ENCODE measurements at places on chromosomes 12 and 14.

- ATAC-seq: peak; percentile 67
Measured at GRCh38 chr14:89386212-89386886, 30.7 kb downstream of the FOXN3 start.

DNA sequence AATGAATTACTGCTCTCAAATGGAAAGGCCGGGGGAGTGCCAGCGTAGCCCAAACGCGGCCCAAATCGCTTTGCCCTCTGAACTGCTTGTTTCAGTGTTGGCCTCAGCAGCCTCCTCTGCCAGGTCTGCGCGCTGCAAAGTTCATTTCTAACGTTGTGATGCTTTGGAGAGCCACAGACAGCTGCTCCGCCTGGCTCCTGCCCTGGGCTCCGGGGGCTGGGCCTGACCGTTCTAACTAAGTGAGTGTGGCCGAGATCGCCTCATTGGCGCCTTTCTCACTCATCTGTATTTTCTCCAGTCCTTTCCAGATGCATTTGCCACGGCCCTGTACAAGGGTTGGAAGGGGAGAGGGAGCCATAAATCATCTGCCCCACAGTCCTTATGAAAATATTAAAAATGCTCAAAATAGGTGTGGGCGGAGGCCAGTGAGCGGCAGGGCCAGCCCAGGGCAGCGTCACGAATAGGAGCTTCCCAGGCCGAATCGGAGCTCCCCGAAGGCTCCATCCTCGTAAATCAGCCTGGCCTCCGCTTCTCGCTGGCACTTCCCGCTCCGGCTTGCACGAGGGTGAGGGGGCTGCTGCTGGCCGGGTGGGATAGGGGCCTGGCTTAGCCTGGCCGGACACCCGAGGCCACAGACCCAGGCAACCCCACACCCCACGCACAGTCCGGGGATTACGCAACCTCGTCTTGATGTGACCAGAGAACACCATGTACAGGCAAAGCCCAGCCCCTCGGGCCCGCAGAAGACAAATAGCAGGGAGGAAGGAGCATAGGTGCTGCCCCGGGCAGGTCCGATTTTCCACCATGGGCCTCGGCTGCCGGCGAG, 196.6 kb upstream of the DIO3 start:
- no peak for ATAC-seq

- no peak for ATAC-seq
Measured at GRCh38 chr12:76591476-76591875, 31.9 kb upstream of the OSBPL8 start.

GRCh38 chr12:75698052-75698451, 186.6 kb upstream of the KRR1 start:
- no peak for ATAC-seq

DNA sequence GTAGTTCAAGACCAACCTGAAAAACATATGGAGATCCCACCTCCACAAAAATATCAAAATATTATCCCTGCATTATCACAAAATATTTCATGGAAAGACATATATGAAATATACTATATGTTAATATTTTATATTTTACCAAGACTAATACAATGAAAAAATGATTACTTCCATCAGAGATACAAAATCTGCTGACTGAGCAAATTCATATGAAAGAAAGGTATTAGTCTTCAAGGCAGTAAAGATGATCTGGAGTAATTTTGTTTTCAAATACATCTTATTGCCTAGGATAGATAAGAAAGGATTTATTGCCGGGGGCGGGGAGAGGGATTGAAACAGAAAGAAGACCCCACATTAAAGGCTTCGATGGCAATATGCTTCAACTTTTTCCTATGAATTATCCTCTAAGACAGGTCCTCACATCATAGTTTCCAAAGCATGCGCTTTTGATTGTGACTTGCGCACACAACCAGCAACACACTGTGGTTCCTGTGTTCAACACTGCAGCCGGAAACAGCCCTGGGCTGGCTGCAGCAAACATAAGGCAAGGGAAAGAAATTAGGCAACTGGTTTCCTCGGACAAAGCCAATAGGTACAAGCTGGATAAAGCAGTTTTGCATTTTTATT, 83.2 kb downstream of the SPPL3 start:
- no peak for ATAC-seq

DNA sequence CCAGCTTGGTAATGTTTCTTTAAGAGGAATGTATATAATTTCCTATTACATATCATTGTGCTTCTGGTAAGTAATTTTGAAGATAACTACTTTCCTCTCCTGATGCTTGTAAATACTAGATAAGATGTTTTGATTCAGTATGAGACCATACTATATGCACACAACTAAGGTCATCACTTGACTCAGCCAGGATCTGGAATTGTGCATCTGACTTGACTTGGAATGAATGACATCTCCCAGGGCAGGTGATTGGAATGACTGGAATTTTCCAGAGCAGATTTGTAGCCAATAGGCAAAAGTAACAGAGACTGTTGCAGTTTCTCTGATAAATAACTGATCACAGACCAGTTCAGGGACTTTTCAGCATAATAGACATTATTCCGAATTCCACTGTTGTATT, 11.1 kb downstream of the BEST3 start:
- ATAC-seq: no peak

- ATAC-seq: no peak
Measured at GRCh38 chr12:88733008-88733407, 152.7 kb upstream of the KITLG start.

DNA sequence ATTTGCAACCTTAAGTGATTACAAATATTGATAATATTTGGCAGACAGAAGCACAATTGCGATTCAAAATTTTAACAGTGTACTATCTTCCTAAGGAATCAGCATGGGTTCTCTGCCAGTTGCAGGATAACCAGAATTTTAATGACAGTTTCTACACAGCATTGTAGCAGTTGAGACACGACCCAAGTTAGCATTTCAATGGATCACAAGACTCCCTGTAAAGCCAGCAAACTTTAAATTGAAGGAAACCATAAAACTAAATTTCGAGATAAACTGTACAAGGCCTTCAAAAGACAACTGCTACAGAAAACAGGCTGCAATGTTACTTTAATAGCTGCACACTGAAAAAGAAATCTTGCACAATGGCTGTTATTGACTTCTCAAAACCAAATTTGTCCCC, 154.9 kb downstream of the MED13L start:
- ATAC-seq: no peak

- no peak for ATAC-seq
Measured at GRCh38 chr12:64400041-64400440, 4.2 kb upstream of the XPOT start.

DNA sequence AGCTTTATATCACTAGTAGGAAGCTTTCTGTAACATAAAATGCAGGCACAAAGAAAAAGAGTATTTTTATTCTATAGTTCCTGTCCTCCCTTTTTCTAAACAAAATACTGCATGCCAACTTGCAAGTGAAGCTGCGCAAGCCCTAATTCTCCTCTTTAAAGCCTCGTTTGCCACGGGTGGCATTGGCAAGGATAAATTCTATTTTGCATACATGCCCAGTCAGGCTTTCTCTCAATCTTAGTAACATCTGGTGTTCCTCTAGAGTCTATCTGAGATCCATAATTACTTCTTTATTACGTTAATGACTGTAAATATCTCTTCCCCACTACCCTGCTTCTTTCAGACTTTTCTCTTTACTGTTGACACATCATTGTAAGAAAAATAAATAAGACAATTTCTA, 97.1 kb upstream of the DAAM1 start:
- no peak for ATAC-seq

- ATAC-seq: no peak
Measured at GRCh38 chr12:39872425-39872824, 233.5 kb downstream of the SLC2A13 start.

DNA sequence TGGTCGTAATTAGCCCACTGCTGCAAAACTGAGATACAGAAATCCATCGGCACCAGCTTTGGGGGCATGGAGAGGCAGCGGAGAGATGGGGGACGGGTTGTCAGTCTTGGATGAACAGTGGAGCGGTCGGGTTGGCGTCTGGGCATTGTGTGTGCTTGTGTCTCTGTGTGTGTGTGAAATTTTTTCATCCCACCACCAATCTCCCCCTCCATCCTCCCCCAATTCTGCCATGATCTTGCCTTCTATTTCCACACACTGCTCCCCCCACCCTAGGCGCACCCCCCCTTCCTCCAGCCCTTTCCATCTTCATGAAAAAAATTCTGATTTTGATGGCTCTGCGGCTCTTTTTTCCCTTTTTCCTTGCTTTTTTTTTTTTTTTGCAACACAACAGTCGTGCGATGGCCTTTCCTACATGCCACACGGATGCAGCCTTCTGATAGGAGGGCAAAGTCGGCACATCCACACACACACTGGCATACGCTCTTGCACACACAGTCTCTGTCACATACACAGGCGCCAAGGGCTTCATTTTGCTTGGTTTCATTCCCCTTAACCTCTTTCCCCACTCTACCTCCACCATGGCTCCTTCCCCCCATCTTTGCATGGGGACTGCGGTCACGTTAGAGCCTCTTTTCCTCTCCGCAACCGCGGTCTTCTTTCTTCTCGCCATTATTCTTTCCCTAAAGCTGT, 3.3 kb downstream of the NRXN3 start:
- ATAC-seq: no peak

DNA sequence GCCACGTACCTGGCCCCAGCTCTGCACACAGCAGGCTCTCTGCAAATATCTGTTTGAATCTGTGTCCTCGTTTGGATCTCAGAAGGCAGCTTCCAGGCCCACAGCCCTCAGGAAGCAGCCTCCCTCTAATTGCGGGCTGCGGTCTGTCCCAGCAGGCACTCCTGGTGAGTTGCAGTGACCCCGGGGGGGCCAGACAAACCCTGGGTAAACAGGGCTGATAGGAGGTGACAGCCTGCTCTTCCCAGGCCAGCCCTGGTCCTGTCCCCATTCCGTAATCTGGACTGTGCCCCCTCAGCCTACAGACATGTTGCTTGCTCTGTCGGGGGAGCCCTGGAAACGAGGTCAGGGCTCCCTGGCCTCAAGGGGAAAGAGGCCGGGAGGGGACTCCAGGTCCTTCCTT, 2.0 kb downstream of the FOXN4 start:
- ATAC-seq: no peak

GRCh38 chr12:48686615-48687334, 4.7 kb upstream of the KANSL2 start:
- no peak for ATAC-seq

GRCh38 chr12:99250091-99250490, 397.5 kb upstream of the GARIN6 start:
- no peak for ATAC-seq

GRCh38 chr12:131009595-131010395, 56.1 kb downstream of the ADGRD1 start:
- no peak for ATAC-seq

DNA sequence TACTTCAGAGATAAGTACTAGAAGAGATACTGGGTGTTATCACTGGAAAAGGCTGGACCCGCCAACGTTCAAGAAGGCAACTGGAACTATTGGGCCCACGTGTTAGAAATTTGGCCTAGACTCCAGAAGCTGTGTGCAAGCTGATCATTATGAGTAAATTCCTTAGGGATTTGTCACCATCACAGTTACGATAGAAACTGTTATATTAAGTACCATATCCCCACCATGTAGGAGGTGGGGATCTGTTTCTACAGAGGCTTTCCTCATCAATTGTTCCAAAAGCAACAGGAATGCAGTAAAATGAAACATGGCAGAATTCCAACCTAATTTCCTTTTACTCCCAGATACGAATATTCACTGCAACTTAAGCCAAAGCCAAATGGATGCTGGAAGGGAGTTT, 170.7 kb downstream of the NOVA1 start:
- no peak for ATAC-seq

DNA sequence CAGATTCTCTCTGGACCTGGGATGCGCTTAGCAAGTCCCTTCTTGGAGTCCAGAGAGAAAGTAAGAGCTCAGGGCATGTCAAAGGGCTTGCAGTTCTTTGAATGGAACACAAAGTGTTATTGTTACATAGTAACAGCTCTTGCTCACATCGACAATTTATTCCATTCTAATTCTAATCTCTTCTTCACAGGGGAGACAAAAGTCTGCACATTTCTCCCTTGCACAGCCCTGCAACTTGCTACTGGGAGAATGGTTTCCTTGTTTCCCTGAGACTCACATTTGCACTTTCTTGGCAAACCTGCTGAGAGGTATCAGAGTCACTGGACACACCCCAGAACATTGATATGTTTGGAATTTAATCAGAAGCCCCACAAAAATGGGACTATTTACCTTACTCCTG, 209.9 kb upstream of the IGF1 start:
- ATAC-seq: no peak

DNA sequence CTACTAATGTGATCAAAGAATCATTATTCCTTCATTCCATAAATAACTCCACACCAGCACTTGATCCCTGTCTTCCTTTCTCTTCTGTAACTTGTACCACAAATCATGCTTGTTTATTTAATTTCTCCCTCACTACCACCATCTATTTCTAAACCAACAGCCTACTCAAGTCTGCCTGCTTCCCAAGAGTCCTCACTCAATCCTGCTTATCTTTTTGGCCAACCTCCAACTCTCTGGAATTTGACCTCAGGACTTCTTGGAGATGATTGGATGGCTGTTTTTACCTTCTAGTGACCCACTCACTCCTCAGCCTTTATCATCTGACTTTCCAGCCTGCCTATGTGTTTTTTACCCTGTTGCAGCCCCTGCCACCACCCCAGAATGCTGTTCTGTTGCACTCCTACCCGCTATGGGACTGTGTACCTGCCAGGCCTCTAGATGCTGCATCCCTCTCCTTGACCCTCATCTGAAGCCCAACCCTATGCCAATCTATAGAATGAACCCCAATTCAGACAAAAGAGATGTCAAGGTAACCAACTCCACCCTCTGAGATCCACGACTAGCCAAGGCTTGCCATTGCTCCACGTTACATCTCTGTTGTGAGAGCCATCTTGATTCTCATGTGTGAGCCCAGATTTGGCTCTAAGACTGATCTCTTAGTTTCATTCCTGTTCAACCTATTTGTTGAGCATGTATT, 150.2 kb upstream of the PLEKHG7 start:
- no peak for ATAC-seq

- ATAC-seq: no peak
Measured at GRCh38 chr12:3172124-3173007, 95.2 kb downstream of the TSPAN9 start.

GRCh38 chr14:31854508-31855075, 222.5 kb upstream of the ARHGAP5 start:
- ATAC-seq: no peak

- ATAC-seq: peak; percentile 78
Measured at GRCh38 chr14:51157012-51157411, 62.1 kb upstream of the TRIM9 start.

- ATAC-seq: no peak
Measured at GRCh38 chr12:32885831-32886230, 10.7 kb downstream of the PKP2 start.

DNA sequence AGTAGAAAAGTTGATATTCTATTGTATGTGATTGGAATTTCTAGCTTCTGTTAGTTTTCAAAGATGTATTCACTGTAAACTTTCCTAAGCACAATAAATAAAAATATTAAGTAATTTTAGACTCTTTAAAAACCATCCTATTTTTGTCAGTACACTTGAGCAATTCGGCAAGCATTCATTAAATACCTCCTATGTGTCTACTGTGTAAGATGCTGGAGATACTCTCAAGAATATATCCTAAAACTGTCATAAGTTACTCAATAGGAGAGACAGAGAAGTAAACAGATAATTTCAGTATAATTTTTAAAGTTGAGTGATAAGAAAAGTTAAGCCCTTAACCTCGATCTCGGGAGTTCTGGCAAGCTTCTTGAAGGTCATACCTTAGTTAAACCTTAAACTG, 46.1 kb downstream of the FANCM start:
- no peak for ATAC-seq

All from stimulated activated memory B cell treated with anti-CD40 and anti-IgM and Interleukin-4, amounts not matched to agents 10 μg/mL and 1 μg/mL and 100 μg/mL, for 72 hours (primary cell).